ENCODE measurements at places on chromosomes 12 and 14. TPM values are rescaled to one million over a fixed set of nuclear protein-coding genes. Genes with fewer than 3 reads are reported as not detected.

NEMP1 gene
- 4.6 TPM for total RNA-seq

TBC1D30 gene
- total RNA-seq = 11.6 TPM

KLRB1 gene
- not detected for total RNA-seq

IAPP gene
- total RNA-seq = not detected

DNA sequence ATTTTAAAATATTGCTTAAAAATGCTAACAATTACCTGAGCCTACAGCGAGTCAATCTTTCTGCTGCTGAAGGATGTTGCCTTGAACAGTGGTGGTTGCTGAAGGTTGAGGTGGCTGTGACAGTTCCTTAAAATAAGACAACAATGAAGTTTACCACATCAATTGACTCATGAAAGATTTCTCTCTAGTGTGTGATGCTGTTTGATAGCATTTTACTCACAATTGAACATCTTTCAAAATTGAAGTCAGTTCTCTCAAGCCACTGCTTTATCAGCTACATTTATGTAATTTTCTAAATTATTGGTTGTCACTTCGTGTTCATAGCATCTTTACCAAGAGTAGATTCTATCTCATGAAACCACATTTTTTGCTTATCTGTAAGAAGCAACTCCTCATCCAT lies 20.3 kb downstream of the CMAS start:
- no peak overlapping the region for H3K27ac ChIP-seq
- no peak for DNase-seq
- H3K36me3 ChIP-seq = peaks cover 43% of the 10 kb centered on the region
- H3K4me1 ChIP-seq = no peaks in the 10 kb centered on the region
- no peaks in the 10 kb centered on the region for H3K27me3 ChIP-seq

DNA sequence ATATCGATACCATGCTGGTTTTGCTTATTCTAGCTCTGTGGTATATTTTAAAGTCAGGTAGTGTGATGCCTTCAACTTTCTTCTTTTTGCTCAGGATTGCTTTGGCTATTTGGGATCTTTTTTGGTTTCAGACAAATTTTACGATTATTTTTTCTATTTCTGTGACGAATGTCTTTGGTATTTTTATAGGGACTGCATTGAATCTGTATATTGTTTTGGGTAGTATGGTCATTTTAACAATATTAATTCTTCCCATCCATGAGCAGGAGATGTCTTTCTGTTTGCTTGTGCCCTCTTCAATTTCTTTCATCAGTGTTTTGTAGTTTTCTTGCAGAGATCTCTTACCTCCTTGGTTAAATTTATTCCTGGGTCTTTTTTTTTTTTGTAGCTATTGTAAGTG lies 10.8 kb upstream of the SLC4A8 start:
- no peak for DNase-seq
- no peak overlapping the region for H3K4me3 ChIP-seq
- H3K4me1 ChIP-seq = no peaks in the 10 kb centered on the region
- H3K36me3 ChIP-seq = no peaks in the 10 kb centered on the region
- H3K27ac ChIP-seq = no peak overlapping the region
